ENCODE measurements at places on chromosomes 7 and 10. TPM values are rescaled to one million over a fixed set of nuclear protein-coding genes. Genes with fewer than 3 reads are reported as not detected.

The KCNMA1 gene
- polyA plus RNA-seq, result 4.2 TPM

The IFIT2 gene
- polyA plus RNA-seq, result 6.9 TPM

- peak; percentile 67 for DNase-seq
These were observed 9.6 kb downstream of the UBTD1 start for GRCh38 chr10:97508342-97508741.

The JMJD1C gene
- 18.9 TPM for polyA plus RNA-seq

- DNase-seq, result no peak
These were observed 3.4 kb downstream of the DOCK4 start for GRCh38 chr7:112202816-112203215.

The GJD4 gene
- not detected for polyA plus RNA-seq

- no peak for DNase-seq
These were observed 8.2 kb downstream of the JCAD start for GRCh38 chr10:30051220-30051619.

DNA sequence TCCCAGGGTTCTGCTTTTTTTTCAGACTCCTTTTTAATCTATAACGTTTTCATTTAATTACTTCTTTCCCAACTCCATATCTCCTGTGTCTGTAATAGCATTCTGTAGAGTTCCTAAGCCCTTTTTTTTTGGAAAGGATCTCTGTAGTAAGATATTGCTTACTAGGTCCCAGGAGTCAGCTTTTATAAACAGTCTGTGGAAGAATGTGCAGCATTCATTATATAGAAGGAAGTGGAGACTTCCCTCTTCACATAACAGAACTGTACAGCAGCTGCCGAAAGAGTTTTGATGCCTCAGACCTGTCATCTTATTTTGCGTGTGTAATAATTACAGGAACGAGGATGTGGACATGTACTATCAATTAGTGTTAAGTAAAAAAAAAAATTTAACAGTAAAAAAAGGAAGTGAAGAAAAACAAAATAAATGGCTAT is 7.4 kb upstream of the STEAP4 start:
- DNase-seq, result no peak

GRCh38 chr10:130226012-130226411 is 89.8 kb downstream of the GLRX3 start:
- DNase-seq, result no peak

- peak; percentile 3 for DNase-seq
These were observed 109.4 kb downstream of the ARHGAP22 start for GRCh38 chr10:48495282-48496045.

- peak; percentile 53 for DNase-seq
These were observed 59.1 kb upstream of the ZNF32 start for GRCh38 chr10:43707770-43708169.

DNA sequence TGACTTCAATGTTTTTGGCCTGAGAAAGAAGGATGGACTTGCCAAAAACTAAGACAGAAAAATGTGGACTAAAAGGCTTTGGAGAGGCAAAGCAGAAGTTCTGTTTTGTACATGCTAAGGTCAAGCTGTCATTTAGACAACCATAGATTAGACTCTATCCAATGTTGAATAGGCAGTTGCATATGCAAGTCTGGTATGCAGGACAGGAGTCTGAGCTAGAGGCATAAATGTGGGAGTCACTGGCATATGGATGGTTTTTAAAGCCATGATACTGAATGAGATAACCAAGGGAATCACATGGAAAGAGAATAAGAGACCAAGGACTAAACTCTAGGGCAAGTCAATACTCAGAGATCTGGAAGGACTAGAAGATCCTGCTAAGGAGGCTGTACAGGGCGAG is 164.1 kb downstream of the LSM5 start:
- no peak for DNase-seq

The SLC18A2 gene
- 0.15 TPM for polyA plus RNA-seq

DNA sequence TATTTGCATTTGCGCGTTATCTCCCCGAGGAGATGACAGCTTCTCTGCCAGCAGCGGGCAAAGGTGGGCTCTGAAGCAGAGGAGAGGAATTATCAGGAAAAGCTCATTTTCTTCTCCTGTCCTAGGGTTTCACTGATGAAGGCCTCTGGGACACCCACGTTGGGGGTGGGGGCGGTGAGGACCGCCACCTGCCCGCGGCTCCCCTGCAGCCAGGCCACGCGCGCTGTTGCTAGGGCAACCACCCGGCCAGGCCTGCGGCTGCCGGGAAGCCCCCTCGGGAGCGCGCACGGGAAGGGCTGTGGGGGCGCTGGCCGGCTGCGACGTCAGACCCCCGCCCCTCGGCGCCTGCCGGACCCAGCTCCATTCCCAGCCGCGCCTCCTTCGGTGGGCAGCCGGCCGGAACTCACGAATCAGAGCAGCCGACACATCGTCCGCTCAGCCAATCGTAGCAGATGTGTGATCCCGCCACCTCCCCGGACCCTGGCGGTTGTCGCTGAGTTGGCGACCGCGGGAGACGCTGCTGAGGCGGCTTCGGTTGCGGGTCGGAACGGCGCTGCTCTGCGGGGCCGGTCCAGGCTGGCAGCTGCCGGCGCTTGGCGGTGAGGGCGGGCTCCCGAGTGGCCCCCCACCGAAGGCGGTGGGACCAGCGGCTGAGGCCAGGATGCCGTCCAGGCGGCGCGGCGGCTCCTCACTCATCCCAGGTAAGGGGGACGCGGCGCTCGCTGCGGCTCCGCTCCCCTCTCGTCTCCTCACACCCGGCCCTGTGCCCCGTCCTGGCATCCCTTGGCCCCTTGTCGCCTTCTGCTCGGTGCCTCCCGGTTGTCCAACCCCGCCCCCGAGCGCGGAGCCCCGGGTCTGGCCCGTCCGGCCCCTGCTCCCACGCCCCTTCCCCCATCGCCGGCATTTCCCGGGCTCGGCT is at the start of gene TPST1:
TSS of gene TPST1 (plus strand) at position 513 of the 919 bp plus-strand sequence. CDS start 35,092 bp downstream, outside the sequence.
- peak; percentile 98 for DNase-seq

GRCh38 chr7:80902019-80902418 is 16.8 kb downstream of the SEMA3C start:
- DNase-seq, result no peak

DNA sequence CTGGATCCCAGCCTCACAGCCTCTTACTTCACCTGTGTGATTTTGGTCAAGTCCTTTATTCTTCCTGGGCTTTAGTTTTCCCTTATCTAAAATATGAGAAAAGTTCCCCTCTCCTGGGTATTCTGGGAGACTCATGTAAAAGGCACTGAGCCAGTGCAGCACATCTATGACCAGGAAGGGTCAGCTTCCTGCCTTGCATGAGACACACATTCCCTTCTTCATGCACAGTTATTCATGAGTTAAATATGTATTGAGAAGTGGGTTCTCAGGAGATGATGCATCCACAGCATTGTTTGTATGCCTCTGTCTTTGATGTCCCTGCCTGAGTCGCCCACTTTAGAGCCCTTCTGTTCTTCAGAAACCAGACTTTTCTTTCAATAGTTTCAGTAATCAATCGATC is 33.3 kb downstream of the EGFR start:
- DNase-seq, result no peak

- DNase-seq, result no peak
These were observed 84.0 kb upstream of the SMNDC1 start for GRCh38 chr10:110388687-110389052.

- no peak for DNase-seq
These were observed 600.5 kb upstream of the MGMT start for GRCh38 chr10:128866551-128866950.

DNA sequence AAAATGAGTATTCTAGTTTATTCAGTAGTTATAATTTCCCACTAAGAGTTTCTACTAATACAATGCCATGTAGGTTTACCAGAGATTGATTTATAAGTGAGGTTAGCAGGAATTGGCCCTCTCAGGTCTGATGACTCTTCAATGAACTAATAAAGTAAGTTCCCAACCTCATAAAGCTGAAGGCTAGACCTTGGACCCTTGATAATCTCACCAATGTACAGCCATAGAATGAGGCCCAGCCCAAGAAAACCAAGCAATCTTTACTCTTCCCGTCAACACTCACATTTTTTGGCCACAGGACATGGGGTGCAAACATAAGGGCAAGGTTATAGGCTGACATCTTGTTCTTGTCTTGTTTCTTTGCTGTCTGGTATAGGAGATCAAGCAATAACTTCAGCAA is 33.3 kb downstream of the ARHGAP19 start:
- DNase-seq, result no peak

DNA sequence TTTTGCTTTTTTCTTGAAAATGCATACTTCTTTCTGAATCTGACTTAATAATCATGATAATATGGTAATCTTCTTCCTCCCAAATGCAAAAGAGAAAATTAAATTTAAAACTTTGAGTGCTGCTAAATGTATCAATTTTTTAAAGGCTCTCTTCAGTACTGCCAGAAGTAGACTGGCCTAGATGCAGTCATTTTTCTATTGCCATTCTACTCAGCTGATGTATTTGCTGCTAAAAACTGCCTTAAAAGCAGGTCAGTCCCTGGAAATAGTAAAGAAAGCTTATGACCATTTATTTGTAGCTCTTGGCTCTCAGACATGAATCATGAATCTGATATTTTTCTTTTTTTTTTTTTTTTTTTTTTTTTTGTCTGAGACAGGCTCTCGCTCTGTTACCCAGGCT is 28.5 kb downstream of the NAPEPLD start:
- DNase-seq, result no peak

DNA sequence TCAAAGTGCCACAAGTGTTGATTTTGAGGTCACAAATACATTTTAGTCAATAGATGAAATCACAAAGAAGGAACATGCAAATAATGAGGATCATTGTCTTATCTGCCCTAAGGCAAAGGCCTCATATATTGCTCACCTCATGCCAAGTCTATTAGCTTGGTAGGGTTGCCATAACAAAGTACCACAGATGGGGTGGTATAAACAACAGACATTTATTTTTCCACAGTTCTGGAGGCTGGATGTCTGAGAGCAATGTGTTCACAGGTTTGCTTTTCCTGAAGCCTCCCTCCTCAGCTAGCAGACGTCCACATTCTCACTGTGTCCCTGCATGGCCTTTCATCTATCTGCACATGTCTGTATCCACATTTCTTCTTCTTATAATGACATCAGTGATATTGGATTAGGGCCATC is 59.6 kb downstream of the RELN start:
- DNase-seq, result no peak

The HNRNPH3 gene
- polyA plus RNA-seq, result 119 TPM

DNA sequence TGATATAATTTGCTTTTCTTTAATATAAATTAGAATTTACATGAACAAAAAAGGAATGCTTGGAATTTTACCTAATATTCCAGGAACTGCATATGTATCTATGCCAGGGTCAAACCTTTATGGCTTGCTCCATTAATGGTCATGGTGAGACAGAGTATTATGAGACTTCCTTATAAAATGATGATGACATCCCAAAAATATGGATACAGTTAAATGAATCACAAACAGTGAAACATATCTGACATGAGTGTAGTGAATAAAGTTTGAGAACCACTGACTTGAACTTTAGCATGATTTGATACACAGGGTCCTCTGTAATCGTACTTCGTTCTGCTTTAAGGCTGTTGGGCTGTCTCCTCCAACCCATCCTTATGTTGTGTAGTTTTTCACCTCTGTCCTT is 51.8 kb downstream of the MARCHF5 start:
- no peak for DNase-seq

GRCh38 chr7:157820796-157821195 is 484.0 kb downstream of the DNAJB6 start:
- no peak for DNase-seq

- DNase-seq, result peak; percentile 92
These were observed 51.3 kb upstream of the GPR26 start for GRCh38 chr10:123614888-123615287.

The AGMO gene
- 4.5 TPM for polyA plus RNA-seq

DNA sequence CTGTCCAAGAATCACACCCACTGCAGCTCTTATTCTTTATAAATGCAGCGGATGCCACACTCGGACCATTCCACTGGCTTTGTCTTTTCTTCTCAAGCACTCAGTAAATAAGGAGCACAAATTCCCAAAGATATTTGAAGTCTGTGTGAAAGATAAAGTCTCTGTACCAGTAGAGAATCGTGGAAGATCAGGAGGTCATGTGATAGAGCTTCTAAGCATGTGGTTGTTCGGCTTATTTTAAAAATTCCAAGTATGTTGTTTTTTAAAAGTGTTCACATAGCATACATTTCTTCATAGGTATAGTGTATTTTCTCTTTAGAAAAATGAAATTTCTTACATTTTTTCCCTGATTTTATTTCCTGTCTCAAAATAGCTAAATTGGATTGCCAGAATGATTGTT is 75.8 kb downstream of the NOC3L start:
- no peak for DNase-seq

GRCh38 chr10:31011665-31012022 is 20.0 kb downstream of the ZNF438 start:
- no peak for DNase-seq

DNA sequence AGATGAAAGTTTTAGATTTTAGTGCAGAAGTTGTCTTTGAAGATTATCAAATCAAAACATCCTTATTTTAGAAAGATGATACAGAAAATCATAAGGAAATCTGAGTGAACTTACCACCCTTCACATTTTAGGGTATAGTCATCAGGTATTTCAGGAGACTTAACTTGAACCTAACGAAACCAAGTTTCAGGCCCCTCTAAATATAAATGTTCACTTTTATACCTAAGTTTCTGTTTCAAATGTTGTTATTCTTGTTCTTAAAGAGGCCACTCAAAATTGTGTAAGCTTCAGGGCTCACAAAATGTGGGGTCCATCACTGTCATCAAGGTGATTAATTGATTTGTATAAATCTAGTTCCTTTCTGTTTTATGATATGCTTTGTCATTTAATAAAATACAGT is 216.2 kb downstream of the KIAA1217 start:
- no peak for DNase-seq

GRCh38 chr7:33849971-33850559 is 55.3 kb upstream of the BMPER start:
- DNase-seq, result no peak

DNA sequence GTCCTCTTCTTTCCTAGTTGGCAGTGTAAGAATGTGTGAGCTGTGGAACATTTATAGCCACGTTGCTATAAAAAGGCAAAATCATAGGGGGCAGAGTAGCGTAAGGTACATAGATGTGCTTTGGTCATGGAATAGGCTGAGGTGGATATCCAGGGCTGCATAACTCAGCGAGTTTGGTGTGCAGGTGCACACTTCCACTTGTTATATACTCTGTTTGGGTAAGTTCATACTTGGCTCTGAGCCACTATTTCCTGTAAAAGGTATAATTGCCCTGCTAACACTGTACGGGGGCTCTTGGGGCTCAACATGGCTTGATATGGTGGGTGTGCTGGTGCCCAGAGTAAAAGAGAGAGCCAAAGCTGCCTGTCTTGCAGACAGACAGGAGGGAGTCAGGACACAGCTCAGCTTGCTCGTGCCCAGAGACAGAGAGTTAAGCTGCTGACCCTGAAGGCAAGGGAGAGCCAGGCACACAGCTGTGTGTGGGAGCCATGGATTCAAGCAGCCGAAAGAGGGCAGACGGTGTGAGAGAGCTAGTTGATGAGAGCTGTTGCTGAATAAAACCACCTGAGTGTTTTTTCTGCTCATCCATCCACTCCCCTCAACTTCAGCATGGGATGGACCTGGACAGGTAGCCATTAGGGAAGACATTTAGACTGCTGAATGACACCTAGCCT is 126.7 kb downstream of the DKK1 start:
- DNase-seq, result no peak

DNA sequence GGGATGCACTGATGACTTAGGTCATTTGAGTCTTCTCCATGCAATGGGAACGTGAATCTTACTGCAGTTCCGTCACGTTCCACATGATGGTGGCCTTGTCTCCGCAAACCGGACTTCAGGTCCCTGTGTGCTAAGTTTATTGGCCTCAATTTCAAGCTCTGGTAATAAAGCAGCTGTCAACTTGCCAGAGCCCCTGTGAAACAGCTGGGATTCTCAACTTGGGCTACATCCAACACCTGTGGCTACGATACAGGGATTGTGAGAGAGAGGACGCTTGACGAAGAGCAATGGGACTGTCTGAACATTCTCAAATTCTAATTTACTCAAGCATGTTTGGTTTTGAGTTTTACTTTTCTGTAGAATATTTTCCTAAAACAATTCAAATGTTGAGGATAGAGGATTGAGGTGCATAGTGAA is 174.2 kb downstream of the PTN start:
- peak; percentile 92 for DNase-seq
